ENCODE measurements at places on chromosomes 3 and 15. TPM values are rescaled to one million over a fixed set of nuclear protein-coding genes. Genes with fewer than 3 reads are reported as not detected.

The SYNPR gene
- total RNA-seq, result not detected

The LTF gene
- not detected for total RNA-seq

The DUOXA2 gene
- total RNA-seq, result not detected

The TRPM1 gene
- not detected for total RNA-seq

The TEX55 gene
- total RNA-seq, result not detected

The UACA gene
- total RNA-seq, result 33.8 TPM

The DYNC1LI1 gene
- total RNA-seq, result 39.4 TPM

The ZIC4 gene
- total RNA-seq, result not detected

The BCL2A1 gene
- 11.4 TPM for total RNA-seq

The SPTBN5 gene
- total RNA-seq, result 0.37 TPM

The ROPN1 gene
- total RNA-seq, result not detected

The FEZF2 gene
- total RNA-seq, result not detected

The GRAMD1C gene
- 2.3 TPM for total RNA-seq

The SNRPN gene
- total RNA-seq, result 103 TPM

The XCR1 gene
- total RNA-seq, result not detected

The CCDC39 gene
- total RNA-seq, result not detected

The TLR9 gene
- total RNA-seq, result not detected

The GPR160 gene
- 1.1 TPM for total RNA-seq

The TUSC7 gene
- not detected for total RNA-seq

The P2RY1 gene
- 0.54 TPM for total RNA-seq

The DAZL gene
- not detected for total RNA-seq

The MYO5C gene
- 4.6 TPM for total RNA-seq

The PARP6 gene
- 62.5 TPM for total RNA-seq

The GPR15 gene
- not detected for total RNA-seq

The NPAP1 gene
- not detected for total RNA-seq

The INKA1 gene
- total RNA-seq, result 3.0 TPM

The INTS14 gene
- total RNA-seq, result 42.4 TPM

The TRAT1 gene
- total RNA-seq, result not detected

The MAGEL2 gene
- total RNA-seq, result not detected

The TMEM212 gene
- total RNA-seq, result not detected

The ALG1L2 gene
- total RNA-seq, result not detected

The MRAS gene
- total RNA-seq, result 10.2 TPM

The NUP210 gene
- total RNA-seq, result 41.7 TPM

The ARHGEF26 gene
- total RNA-seq, result 6.7 TPM

The MYLK gene
- total RNA-seq, result 14.2 TPM

The TTC21A gene
- 1.9 TPM for total RNA-seq

The CAV3 gene
- not detected for total RNA-seq

The ADAMTSL3 gene
- total RNA-seq, result 0.35 TPM

The MYRIP gene
- not detected for total RNA-seq

The SLC7A14 gene
- total RNA-seq, result not detected

The DOCK3 gene
- 0.38 TPM for total RNA-seq

The TRPC1 gene
- total RNA-seq, result 8.3 TPM

The DNAH12 gene
- total RNA-seq, result not detected

The BHLHE40 gene
- 87.6 TPM for total RNA-seq

The OXSM gene
- 20.6 TPM for total RNA-seq

The CCDC9B gene
- 22.7 TPM for total RNA-seq

The FOXL2 gene
- total RNA-seq, result 5.3 TPM

The ICE2 gene
- 34.6 TPM for total RNA-seq

The RTF1 gene
- 27.7 TPM for total RNA-seq

The ARHGAP11A gene
- 89.0 TPM for total RNA-seq
